ENCODE measurements at places on chromosomes 6 and 20.

- no peak for DNase-seq
Observed at GRCh38 chr6:45388328-45388727, 10.6 kb upstream of the SUPT3H start.

- no peak for DNase-seq
Observed at GRCh38 chr20:33812152-33812849, 1.2 kb downstream of the CHMP4B start.

- DNase-seq = no peak
Observed at GRCh38 chr6:40504274-40504673, 82.9 kb downstream of the LRFN2 start.

DNA sequence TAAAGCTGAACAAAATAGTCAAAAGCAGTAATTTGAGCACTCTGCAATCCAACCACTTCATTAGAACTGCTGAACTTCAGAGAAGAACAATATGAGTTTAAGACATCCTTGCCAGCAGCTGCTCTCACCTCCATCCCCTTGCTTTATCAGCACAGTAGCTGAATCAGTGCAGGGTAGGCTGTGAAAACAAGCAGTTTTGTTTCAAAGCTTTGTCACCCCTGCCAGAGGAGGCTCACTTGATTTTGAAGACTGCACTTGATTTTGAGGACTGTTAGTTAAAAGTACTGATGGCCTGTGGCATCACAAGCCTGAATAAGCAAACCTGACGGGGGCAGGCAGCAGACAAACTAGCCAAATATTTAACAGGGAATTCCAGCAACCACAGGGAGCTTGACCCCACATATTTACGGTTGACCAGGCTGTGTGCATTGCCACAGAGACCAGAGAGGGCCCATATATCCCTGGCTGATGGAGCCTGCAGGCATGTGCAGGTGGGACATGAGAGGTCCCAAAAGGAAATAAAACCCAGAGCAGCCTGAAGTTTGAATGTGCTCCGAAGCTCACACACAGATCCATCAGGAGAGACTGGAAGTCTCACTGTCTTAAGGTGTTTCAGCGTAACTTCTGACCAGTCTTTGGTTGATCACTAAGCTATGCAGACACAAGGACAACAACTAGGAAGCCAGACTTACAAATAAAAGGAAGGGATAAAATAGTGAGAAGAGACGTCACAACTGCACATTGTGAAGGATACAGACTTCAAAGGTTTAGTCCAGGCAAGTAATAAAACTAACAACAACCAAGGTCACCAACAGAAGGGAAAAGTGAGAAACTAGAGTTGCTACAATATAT is 97.4 kb downstream of the PDSS2 start:
- no peak for DNase-seq

DNA sequence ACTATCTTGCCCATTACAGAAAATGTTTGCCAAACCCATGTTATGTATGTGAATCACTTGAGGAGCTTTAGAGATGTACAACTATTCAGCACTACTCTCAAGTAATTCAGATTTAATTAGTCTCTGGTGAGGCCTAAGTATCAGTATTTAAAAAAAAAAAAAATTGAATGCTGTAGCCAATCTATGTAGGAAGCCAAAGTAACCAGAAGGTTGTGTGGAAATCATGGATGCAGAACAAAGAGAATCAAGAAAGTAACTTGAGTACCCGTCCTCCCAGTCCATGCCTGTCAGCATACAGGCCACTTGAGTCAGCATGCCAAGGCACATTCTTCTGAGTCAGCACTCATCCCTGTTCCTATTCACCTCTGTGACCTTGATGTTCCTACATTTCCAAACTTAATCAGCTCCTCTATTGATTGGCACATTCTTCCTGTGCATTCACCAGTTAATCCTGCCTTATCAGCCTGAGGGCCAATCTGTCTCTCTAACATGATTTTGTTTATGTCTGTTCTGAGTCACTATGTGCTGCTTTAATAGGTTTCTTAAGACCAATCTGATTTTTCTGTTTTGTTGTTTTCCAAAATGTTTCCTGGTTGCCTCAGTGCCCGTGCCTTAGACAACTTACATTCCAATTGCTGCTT is 165.6 kb downstream of the KCNQ5 start:
- no peak for DNase-seq

GRCh38 chr6:7230327-7230691 is 82.7 kb downstream of the SSR1 start:
- no peak for DNase-seq

DNA sequence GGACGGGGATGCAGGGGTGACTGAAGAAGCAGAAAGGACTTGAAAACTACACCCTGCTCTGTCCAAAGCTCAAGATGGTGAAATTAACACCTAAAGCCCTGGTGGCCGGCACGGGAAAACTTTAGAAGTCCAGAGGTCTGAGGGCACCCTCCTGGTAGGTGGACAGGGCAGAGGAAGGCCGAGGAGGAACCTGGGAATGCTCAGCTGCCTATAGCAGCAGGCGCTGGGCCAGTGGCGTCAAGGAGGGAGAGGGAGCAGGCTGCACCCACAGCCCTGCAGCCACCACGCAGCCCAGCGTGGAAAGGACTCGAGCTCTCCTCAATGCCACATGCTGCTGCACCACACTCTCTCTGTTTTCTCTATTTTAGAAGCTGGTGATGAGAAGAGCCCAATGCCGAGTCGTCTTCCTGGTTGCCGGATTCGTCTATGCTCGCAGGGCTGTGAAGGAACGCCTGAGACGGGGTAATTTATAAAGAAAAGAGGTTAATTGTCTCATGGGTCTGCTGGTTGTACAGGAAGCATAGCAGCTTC is 248.3 kb upstream of the AFDN start:
- no peak for DNase-seq

- DNase-seq = no peak
Observed at GRCh38 chr6:125154118-125154760, 666 bp downstream of the TPD52L1 start.
